ENCODE measurements at places on chromosomes 12 and 14.

- H3K4me1 ChIP-seq: peaks cover 42% of the 10 kb centered on the region
- DNase-seq: no peak
- no peak overlapping the region for H3K27ac ChIP-seq
- H3K4me3 ChIP-seq: no peak overlapping the region
Measured at GRCh38 chr14:75434138-75434889, 6.5 kb downstream of the JDP2 start.

GRCh38 chr12:9118158-9118557 lies 2.4 kb upstream of the A2M start:
- no peak overlapping the region for H3K4me3 ChIP-seq
- no peaks in the 10 kb centered on the region for H3K27me3 ChIP-seq
- H3K27ac ChIP-seq: peak overlapping the region; percentile 53
- peaks cover 27% of the 10 kb centered on the region for H3K4me1 ChIP-seq
- no peak for DNase-seq
- H3K36me3 ChIP-seq: no peaks in the 10 kb centered on the region

DNA sequence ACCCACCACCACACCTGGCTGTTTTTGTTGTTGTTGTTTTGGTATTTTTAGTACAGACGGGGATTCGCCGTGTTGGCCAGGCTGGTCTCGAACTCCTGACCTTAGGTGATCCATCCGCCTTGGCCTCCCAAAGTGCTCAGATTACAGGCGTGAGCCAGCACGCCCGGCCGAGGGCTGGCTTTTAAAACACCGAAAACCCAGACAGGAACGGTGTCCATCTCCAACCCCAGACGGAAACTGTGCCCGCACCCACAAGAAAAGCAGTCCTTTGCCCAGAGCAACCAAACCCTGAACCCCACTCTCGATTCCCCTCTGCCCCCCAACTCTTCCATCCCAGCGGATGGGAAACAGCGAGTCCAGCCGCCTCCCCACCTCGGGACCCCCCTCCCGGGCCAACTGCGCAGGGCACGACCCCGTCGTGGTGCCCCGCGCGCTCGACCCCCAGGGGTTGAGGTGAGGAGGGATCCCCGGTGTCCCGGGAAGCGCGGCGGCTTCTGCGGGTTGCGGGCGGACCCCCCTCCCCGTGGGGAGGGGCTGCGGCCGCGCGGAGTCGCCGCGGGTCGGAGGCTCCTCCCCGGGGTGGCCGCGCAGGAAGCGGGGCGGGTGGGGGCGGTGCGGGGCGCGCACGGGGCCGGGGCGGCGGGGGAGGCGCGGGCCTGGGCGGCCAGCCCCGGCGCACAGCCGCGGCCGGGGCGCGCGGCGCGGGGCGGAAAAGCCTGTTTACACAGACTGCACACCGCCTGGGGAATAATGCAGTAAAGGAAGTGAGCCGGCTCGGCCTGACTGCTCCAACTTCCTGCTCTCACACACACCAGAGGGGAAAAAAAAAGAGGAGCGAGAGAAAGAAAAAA lies at the start of gene ELK3:
Gene ELK3 (plus strand): TSS at position 651 of the 851 bp plus-strand sequence.
- peaks cover 44% of the 10 kb centered on the region for H3K4me1 ChIP-seq
- peak within 1 kb of the TSS; percentile 72 for H3K4me3 ChIP-seq
- no peaks in the 10 kb centered on the region for H3K27me3 ChIP-seq
- no peaks in the 10 kb centered on the region for H3K36me3 ChIP-seq

GRCh38 chr12:96063046-96063445 lies 27.7 kb upstream of the LTA4H start:
- H3K4me3 ChIP-seq: no peak overlapping the region
- H3K36me3 ChIP-seq: no peaks in the 10 kb centered on the region
- H3K27ac ChIP-seq: no peak overlapping the region
- no peaks in the 10 kb centered on the region for H3K4me1 ChIP-seq
- H3K27me3 ChIP-seq: no peaks in the 10 kb centered on the region

GRCh38 chr14:63435838-63436237 lies 107.3 kb downstream of the PPP2R5E start:
- no peaks in the 10 kb centered on the region for H3K36me3 ChIP-seq
- H3K4me1 ChIP-seq: peaks cover 45% of the 10 kb centered on the region
- no peak overlapping the region for H3K4me3 ChIP-seq

GRCh38 chr12:4120316-4120917 lies 153.1 kb upstream of the CCND2 start:
- H3K36me3 ChIP-seq: no peaks in the 10 kb centered on the region
- no peak overlapping the region for H3K27ac ChIP-seq
- H3K4me3 ChIP-seq: no peak overlapping the region
- peak; percentile 31 for DNase-seq
- no peaks in the 10 kb centered on the region for H3K27me3 ChIP-seq
- no peaks in the 10 kb centered on the region for H3K4me1 ChIP-seq

- H3K27me3 ChIP-seq: no peaks in the 10 kb centered on the region
- no peaks in the 10 kb centered on the region for H3K36me3 ChIP-seq
- no peak for DNase-seq
- H3K4me1 ChIP-seq: peaks cover 9% of the 10 kb centered on the region
Measured at GRCh38 chr12:92471551-92471950, 231.2 kb upstream of the PLEKHG7 start.

GRCh38 chr14:101849640-101850039 lies 88.1 kb downstream of the PPP2R5C start:
- no peak overlapping the region for H3K4me3 ChIP-seq
- H3K27me3 ChIP-seq: no peaks in the 10 kb centered on the region
- H3K4me1 ChIP-seq: peaks cover 34% of the 10 kb centered on the region
- no peaks in the 10 kb centered on the region for H3K36me3 ChIP-seq
- H3K27ac ChIP-seq: no peak overlapping the region

DNA sequence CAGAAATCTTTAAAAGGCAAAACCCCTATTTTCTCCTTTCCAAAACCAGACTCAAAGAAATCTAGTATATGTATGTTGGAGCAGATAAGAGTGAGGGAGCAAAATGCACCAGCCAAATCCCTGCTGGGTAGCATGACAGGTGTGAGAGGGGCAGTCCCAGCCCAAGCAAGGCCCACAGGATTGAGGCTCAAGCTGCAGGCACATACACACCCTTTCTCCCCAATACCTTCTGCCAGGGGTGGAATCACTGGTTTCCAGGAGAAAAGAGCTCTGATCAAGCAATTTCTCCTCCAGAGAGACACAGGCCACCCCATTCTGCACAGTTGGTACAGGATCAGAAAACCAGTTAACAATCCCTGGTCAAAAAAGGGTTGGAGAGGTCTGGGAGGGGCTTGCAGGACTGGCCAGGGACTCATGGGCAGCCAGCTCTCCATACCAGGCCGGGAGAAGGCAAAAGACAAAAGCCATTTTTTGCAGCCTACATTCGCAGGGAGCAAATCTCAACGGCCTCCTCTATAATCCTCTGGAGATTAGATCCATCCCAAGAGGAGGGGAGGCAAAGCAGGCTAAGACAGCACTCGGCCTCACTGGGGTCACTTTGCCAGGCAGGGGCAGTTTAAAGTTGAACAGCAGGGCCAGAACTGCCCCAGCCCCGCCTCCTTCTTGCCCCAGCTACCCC lies 2.1 kb downstream of the KMT2D start:
- H3K27me3 ChIP-seq: no peaks in the 10 kb centered on the region
- H3K4me1 ChIP-seq: peaks cover 60% of the 10 kb centered on the region
- H3K36me3 ChIP-seq: peaks cover 14% of the 10 kb centered on the region
- no peak for DNase-seq
- peak overlapping the region; percentile 96 for H3K4me3 ChIP-seq

DNA sequence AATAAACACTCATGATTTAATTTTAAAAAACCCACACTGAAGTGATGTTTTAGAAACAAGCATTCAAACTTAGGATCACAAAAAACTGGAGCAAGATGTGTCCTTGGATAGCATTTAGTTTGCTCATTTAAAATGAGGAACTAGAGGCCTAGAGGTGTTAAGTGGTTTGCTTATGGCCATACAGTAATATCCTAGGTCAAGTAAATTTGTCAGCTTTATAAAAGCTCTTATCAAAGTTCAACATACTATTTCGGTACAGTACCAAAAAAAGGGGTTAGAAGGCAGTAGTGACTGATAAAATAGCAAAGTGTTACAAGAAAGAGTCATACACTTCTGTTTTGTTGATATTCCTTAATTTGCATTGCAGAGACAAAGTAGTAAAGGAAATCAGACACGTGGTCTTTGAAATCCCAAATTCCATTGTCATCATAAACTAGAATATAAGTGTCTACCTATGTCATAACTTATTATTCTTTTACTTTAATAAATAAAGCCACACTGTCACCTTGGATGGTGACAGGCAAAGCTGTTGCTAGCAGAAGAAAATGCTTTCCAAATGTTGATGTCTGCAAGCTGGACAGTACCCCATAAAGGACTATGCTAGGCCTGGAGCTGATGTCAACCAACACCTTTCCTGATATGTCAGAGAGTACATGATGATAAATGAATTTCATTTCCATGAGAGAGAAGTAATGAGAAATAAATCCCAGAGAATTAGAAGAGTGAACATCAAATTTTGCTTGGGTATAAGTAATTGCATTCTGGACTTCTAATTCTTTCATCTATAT lies 17.6 kb upstream of the SRP54 start:
- no peak for DNase-seq
- no peaks in the 10 kb centered on the region for H3K4me1 ChIP-seq
- H3K4me3 ChIP-seq: no peak overlapping the region
- no peak overlapping the region for H3K27ac ChIP-seq

DNA sequence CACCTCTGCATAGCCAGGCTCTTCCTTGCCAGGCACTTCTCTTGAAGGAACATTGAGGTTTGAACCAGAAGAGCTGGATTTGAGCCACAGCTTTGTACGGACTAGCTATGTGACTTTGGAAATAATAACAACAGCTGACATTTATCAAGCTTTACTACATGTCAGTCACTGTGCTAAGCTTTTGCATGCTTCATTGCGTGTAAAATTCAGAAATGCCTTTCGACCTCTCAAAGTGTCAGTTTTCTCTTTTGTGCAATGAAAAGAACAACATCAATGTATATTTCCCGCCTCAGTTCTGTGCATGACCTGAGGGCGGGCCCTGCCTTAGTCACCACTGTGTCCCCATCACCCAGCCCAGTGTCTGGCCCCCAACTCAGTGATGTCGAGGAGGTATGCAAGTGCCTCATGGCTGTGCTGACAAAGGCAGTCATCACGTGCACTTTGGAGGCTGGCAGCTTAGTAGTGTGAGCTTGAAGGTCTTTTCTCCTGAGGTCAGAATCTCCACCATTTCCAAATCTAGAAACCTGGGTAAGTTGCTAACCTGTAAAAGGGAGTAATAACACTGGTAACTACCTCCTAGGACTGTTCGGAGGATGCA lies 17.9 kb upstream of the AQP2 start:
- no peak overlapping the region for H3K27ac ChIP-seq
- no peaks in the 10 kb centered on the region for H3K4me1 ChIP-seq
- no peaks in the 10 kb centered on the region for H3K36me3 ChIP-seq
- H3K4me3 ChIP-seq: no peak overlapping the region
- no peaks in the 10 kb centered on the region for H3K27me3 ChIP-seq

- no peaks in the 10 kb centered on the region for H3K27me3 ChIP-seq
- H3K36me3 ChIP-seq: no peaks in the 10 kb centered on the region
- no peak overlapping the region for H3K4me3 ChIP-seq
- peaks cover 8% of the 10 kb centered on the region for H3K4me1 ChIP-seq
- no peak for DNase-seq
Measured at GRCh38 chr14:101511620-101512375, 49.5 kb upstream of the DIO3 start.

GRCh38 chr12:124564232-124564958 lies 3.0 kb downstream of the NCOR2 start:
- H3K27ac ChIP-seq: peak overlapping the region; percentile 98
- peaks cover 76% of the 10 kb centered on the region for H3K4me1 ChIP-seq
- H3K36me3 ChIP-seq: no peaks in the 10 kb centered on the region
- no peak for DNase-seq
- H3K4me3 ChIP-seq: peak overlapping the region; percentile 99
- H3K27me3 ChIP-seq: no peaks in the 10 kb centered on the region

DNA sequence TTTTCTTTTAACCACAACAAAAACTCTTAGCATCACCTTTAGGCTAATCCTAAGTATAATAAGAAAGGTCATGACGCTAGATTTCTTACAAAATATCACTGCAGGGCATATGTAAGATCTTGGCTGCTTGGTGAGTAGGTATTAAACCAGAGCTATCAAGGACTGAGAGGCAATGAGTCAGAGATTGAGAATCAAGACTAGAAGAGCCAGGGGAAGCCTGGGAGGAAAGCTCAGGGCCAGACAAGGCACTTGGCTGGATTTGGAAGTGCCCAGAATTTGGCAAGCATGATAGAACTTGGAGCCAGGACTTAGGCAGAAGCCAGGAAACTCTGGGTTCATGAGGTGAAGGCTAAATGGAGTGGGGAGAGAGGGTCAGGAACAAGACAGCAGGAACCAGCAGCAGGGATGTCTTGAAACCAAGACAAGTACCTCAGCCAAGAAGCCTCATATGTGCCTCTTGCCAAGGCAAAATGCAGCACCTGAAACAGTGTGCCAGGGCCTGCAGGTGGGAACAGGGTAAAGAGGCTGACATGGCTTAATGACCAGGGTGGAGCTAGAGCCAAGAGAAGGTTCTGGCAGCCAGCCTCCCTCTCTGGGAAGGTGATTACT lies 49.9 kb downstream of the PTHLH start:
- no peaks in the 10 kb centered on the region for H3K27me3 ChIP-seq
- H3K4me1 ChIP-seq: no peaks in the 10 kb centered on the region
- H3K27ac ChIP-seq: no peak overlapping the region
- DNase-seq: no peak
